HEK293T (cell line): ENCODE measurements at places on chromosomes 13 and 19.

DNA sequence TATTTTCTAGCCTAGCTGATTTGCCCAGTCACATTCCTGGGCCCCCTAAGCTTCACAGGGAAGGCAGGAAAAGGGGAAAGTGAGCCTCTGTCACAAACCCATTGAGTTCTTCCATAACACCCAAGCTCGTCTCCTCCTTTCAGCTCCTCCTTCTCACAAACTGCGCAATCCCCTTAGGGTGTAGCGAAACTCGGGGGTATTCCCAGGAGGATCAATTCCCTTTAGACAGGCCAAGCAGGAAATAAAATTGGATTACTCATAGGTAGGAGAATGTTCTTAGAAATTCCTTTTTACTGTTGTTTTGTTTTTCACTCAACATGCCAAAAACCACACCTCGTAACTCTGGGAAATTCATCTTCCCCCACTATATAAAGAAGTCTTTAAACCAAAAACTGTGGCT, 139.3 kb downstream of the IRS2 start:
- no peak for DNase-seq

DNA sequence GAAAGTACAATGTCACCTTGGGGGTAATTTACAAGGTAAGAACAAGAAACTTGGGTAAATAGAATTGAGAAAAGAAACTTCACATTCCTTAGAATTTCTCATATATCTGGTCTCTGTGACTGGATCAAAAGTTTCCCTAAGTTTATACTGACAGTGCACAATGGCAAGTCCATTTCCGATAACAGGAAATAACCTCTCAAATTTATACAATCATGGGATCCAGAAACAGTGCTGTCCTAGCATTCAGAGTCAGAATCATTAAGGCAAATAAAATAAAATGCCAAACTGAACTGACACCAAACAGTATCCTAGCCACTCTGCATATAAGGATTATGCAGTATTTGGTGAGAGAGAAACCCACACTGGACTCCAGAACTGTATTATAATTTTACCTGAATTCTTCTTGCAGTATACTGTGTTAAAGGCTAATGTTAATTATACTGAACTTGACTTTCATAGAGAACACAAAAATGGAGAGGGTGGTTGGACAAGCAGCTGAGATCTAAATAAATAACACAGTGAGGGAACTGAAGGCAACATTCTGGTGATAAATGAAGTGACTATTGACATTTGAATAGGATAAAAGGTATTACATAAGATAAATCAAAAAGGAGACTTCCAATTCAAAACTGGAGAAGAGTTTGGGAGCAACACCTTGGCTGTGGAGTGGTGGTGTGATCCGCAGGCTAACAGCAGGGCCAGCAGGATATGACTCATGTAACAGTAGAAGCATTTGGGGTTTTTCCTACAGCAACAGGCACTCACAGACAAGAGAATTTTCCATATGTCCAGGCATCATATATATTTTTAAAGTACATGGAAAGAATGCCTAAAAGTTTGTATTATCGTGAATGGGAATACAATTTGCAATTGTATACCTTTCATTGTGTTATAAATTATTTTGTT, 932.5 kb upstream of the MIR17HG start:
- DNase-seq, result peak; percentile 35

DNA sequence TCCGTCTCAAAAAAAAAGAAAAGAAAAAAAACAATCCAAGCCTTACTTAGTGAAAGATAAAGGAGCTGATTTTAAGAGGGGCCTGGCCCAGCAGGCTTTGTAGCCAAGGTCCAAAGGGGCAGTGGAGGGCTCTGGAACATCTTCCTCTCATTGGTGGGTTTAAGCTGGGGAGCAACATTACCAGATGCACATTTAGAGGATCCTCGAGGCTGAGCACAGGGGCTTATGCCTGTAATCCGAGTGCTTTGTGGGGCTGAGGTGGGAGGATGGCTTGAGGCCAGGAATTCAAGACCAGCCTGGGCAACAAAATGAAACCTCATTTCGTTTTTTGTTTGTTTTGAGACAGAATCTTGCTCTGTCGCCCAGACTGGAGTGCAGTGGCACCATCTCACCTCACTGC, 8.0 kb upstream of the TMEM160 start:
- DNase-seq, result no peak

DNA sequence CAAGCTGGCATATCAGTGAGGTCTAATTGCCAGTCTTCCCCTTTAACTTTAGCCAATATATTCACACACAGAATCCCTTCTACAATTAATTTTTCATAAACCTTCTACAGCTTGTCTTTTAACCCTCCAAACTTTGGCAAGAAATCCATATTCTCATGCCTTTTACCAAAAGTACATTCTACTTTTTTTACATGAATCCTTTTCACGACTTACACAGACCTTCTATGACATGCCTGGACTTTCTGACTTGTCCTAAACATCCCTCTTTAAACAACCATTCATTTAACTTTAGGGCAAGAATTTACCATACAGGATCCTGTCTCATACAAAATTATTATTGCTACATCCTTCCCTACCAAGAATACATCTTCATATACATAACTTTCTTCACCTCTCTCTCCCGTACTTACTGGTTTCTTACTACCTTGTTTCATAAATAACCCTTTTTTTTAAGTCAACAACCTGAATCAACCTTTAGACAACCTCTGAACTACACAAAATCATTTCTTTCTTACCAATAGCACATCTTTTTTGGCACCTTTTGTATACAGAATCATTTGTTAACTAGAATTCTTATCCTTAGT, 23.5 kb downstream of the ZNF544 start:
- no peak for DNase-seq

DNA sequence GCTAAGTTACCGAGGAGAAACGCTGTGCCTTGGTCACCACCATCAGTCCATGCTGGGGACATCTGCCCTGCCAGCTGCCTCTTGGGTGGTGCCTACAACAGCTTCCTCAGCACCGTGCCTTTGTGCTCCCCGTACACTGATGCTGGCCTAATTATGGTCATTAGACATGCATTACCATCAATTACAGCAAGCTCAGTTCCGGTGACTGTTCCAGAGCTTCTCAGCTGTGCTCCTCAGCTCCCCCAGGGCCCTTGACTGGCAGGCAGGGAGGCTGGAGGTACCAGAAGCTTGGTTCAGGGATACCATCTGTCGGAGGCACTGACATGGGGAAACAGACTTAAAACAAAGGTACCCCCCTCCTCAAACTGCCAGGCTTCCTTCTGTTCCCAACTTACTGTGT, 40.2 kb downstream of the CILP2 start:
- no peak for DNase-seq

- no peak for DNase-seq
These were observed 26.8 kb downstream of the EXOC3L2 start for GRCh38 chr19:45218426-45218825.

DNA sequence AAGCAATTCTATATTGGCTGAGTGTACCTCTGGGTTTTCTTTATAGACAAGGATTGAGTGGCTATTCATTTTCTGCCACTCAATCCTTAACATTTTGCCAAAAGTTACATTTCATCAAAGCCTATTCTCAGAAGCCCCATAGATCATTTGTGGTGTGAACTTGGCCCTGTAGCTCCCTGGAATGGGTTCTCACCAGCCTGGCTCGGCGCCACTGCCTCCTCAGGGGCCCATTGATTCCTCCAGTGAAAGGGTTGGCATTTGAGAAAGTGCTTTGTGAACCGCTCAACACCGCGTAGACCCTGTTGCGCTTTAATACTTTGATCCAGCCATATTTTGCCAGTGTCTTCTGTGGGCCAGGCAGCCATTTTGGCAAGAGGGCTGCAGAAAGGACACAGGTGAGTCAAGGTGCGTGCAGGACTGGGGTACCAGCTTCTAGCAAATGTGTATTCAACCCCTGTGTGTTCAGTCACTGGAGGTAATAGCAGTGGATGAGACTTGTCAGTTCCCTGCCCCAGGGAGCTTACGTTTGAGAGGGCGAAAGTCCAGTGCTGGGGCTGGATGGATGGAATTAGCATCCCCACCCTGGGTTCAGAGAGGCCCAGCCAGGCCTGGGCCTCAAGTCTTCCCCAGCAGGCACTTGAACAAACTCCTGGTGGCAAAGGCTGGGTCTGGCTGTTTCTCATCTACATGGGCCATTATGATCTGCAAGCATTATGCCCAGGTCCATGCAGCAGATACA, 3.8 kb downstream of the RAB8A start:
- DNase-seq, result no peak

DNA sequence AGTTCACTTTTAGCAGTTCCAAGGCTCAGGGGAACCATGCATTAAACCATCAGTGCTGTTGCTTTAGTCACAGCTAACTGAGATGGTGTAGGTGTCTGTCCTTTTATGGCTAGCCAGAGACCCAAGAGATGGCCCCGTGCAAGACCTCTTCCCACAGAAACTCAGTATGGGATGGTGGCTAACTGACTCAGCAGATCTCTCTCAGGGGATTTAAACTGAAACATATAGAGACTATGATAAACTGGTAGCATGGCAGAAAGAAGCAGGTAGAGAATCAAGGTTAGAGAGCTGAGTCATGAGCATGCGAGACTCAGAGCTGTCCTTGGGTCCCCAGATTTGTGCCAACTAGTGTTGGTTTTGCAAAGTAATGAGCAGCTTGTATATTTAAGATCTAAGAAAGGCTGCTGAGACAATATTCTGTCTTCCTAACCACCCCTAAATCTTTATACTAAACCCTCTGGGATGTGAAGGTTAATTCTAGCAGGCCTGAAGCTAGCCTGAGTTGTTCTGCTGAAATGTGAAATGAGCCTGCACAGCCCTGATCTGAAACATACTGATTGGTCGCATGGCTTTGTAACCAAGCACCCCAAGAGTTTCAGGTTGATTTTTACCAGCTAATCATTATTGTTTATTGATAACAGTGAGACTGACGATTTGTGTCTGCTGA, 6.5 kb upstream of the SCEL start:
- DNase-seq, result no peak

- no peak for DNase-seq
These were observed 126.6 kb downstream of the USP12 start for GRCh38 chr13:27044837-27045570.

DNA sequence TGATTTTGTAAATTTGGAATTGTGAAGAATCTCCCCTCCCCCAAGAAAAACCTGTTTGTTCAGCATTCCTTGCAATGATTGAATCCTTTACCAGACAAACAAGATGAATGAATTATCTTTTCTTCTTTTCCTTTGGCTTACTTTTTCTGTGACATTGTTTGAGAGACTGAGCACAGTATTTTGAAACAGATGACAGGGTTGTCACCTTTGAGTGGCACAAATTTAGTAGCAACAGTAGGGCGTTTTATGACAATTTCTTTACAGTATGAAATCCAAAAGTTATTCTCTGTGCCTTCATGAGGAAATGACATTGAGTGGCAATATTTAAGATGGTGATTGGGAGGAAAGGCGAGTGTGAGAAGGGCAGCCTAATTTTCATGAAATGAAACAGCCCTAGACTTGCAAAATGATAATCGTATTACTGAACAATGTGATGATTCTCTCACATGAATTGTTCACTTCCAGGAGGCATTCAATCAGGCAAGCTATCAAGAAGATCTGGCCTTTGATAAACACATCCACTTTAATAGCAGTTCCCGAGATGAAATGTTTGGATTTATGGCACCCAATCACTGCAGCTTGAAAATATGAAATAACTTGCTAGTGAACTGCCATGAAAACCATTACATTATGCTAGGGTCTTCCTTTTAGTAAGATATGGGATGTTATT, 68.6 kb upstream of the SCEL start:
- no peak for DNase-seq

GRCh38 chr13:40776681-40777165, 5.7 kb upstream of the MRPS31 start:
- DNase-seq, result no peak

- no peak for DNase-seq
These were observed 30.6 kb downstream of the FGF9 start for GRCh38 chr13:21701460-21701859.

GRCh38 chr13:42549552-42549936, 24.4 kb upstream of the TNFSF11 start:
- no peak for DNase-seq

GRCh38 chr13:32472194-32472621, 44.3 kb upstream of the N4BP2L1 start:
- DNase-seq, result no peak

DNA sequence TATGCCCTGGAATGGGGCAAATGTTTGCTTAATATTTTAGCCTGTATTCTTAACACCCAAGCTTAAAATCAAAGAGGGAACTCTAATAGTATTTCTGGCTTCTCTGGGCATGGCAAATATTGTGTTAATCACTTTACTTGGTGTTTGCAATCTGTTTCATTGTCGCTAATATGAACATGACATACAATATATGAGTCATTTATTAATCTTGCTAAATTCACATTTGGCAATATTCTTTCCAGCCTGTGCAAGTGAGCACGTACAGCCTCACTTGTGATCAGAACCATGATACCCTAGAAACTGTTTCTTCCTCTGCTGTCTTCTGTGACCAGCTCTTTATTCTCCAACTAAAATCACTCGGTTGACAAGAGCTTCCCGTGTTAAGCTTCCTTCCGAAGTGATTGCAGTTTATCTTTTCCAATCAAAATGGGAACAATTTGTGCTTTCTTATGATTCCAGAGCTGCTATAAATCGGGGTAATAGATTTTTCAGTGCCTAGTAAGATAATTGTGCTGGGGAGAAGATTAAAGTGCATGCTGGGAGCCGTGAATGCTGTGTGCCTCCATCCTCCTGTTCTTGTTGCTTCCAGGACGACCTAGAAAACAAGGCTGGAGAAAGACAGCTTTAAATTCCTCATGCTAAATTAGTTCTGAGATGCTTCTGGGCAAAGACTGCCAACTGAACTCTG, 153.0 kb upstream of the TMTC4 start:
- no peak for DNase-seq

- DNase-seq, result no peak
These were observed 8.7 kb upstream of the SERPINE3 start for GRCh38 chr13:51330791-51331190.

- no peak for DNase-seq
These were observed 18.7 kb upstream of the SERP2 start for GRCh38 chr13:44354884-44355283.

GRCh38 chr19:42443944-42444398, 1.2 kb upstream of the CXCL17 start:
- DNase-seq, result no peak

DNA sequence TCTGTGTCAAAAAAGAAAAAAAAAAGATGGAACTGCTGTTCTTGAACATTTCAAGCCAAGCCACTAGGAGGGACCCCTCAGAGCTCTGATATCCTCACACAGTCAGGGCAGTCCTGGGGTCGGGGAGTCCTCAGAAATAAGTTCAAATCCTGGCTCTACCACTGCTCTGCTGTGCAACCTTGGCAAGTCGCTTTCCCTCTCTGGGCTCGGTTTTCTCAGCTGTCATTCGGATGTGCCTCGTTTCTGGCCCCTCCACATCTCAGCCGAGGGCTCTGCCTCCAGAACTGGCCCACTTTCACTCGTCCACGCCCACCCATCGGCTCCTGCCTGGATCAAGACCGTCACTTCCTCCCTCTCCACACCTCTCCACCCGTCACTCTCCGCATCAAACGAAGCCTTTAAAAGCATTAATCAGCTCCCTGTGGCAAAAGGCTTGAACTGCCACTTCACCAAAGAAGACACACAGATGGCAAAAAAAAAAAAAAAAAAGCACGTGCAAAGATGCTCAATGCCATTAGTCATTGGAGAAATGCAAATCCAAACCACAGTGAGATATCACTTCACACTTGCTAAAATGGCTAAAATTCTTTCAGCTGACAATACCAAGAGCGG, 7.4 kb upstream of the ZNRF4 start:
- no peak for DNase-seq
